ENCODE measurements at places on chromosomes 1 and 21.
A peak's percentile ranks its signal among the peaks of the same experiment; 100 is the strongest.

DNA sequence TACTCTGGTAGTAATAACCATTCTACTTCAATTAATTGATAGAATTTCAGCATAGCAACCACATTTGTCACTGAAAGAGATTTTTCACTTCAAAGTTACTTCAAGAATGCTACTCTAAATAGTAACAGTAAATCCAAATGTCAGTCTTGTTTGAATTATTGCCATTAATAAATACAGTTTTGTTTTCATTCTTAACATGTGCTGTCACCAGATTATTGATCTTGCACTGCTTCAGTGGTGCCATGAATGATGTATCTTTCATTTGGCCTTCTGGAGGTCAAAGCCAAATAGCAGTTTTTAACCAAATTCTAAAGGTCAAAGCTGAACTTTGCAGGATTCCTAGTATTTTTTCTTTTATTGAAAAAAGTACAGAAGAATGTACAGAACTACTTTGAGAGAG lies 199.5 kb downstream of the PATJ start:
- no peak for DNase-seq

DNA sequence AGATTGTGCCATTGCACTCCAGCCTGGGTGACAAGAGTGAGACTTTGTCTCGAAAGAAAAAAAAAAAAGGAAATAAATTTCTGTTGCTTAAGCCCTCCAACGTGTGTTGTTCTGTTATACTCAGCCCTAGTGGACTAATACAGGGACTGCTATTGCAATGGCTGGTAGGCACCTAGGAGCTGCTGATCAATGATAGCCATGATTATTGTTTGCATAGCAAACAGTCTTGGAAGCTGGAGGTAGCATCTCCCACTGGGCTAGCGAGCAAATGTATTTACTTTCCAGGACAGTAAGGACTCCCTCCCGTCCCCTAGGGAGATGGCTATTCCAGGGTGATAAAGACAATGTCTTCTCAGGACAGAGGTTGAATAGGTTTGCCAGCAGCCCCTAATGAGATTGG lies 13.5 kb upstream of the TNFRSF8 start:
- DNase-seq = no peak

DNA sequence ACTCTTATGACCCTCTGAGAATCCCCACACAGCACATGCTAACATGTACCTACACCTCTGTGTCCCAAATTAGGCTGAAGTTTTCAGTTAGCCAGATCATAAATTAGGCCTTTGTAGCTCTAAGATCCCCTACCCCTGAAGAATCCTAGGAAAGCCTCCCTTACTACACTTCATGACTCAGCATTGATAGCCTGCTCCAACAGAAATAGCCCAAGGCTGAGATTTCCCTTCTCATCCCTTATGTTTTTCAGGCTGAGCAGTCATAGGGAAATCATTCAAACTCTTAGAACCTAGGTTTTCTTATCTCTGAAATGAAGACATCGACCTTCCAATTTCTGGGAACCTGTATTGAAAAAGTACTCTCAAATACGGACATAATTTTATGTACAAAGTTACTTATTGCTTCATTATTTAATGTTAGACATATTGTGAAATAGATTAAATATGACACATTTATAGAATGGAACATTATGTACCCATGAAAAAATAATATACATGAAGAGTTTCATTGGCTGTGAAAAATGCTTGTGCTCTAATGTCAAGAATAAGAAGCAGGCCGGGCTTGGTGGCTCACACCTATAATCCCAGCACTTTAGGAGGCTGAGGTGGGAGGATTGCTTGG lies 122.4 kb upstream of the UBE2U start:
- peak; percentile 83 for DNase-seq

- DNase-seq = no peak
Measured at GRCh38 chr1:240309769-240310168, 218.1 kb downstream of the FMN2 start.

- DNase-seq = no peak
Measured at GRCh38 chr1:247456914-247457639, 827 bp downstream of the OR2B11 start.

GRCh38 chr1:239805851-239806772 lies 285.6 kb upstream of the FMN2 start:
- DNase-seq = no peak

DNA sequence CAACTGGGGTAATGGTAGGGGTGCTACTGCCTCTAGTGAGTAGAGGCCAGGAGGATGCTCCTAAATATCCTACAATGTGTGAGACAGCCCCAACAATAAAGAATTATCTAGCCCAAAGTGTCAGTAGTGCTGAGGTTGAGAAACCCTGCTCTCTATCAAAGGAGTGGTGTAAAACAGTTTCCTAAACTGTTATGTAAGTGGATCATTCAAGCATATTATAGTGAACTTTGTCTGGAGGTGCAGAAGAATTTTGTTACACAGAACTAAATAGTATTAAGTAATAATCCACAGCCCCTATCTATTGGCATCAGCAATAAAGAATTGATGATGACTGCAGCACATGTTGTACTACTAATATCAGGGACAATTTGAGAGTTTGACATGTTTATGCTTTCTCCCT lies 20.3 kb upstream of the TARS2 start:
- DNase-seq = no peak

- DNase-seq = peak; percentile 56
Measured at GRCh38 chr1:62356257-62356835, 37.1 kb upstream of the KANK4 start.

GRCh38 chr1:197480446-197480845 lies 212.4 kb downstream of the CRB1 start:
- DNase-seq = no peak

- DNase-seq = peak; percentile 96
Measured at GRCh38 chr1:245791410-245792312, 636.9 kb downstream of the KIF26B start.

DNA sequence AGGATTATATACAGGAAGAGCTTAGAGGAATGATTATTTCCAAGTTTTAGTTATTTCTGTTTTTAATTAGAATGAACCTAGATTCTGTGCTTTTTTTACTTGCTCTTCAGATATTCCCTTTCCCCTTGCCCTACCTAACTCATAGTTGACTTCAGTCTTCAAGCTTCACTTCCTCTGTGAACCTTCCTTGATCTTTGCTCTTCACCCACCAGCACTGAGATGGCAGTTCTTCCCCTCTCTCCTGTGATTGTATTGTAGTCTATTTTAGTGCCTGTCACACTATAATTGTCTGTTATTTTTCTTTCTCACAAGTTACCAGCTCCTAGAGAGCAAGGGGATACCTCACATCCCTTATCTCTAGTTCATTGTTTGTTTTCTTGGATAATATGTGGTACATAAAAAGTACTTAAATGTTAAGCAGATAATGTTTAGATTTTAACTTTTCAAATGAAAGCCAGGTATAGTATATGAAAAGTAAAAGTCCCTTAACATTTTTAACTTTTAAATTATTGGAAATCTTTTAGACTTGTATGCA lies 33.2 kb downstream of the KCTD3 start:
- no peak for DNase-seq

- DNase-seq = no peak
Measured at GRCh38 chr1:74570797-74571492, 58.5 kb upstream of the LRRC53 start.

DNA sequence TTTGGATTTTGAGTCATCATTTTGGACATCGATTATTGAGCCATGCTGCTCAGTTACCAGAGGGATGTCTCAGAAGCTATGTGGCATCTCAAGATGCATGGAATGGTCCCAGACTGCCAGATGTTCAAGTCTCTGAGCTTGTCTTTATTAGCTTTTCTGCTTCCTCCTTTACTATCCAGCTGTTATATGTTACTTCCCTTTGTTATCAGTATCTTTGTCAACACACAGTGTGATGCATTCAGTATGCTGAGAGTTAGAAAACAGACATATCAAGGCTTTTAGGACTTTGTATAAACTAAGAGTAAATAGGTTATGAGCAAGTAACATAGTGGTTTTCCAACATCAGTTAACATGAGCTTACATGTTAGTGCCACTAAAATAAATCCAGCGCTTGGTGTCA lies 474.5 kb downstream of the DSCAM start:
- DNase-seq = no peak

DNA sequence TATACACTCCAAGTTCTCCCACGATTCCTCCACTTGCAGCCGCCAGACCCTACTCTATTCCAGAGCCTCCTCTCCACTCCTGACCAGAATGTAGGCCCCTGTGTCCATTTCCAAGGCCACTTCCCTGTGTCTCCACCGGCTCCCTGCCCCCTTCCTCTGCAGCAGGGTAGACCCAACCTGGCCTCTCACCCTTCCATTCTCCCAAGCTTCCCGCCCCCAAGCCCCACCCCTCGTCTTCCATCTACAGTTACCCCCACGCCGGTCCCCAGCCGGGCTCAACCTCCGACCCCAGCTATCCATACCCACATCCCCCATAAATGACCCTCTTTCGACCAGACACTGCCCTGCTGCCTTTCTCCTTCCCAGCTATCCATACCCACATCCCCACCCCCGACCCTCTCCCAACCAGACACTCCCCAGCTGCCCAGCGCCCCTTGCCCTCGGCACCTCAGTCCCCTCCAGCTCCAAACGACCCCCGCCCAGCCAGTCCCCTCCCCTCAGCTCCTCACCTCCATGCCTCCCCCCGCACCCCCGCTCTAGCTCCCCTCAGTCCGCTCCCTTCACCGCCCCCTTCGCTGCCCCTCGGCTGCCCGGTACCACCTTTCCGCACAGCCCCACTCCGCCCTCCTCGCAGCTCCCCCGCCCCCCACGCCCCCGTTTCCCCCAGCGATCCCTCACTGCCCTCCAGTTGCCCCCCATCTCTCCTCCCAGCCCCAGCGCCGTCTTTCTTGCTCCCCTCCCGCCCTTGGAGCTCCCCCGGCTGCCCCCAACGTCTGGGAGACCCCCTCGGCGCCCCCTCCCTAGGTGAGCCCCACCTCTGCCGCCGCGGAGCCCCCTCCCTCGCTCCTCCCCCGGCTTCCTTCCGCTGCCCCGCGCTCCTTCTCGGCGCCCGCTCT lies 670 bp downstream of the RAB3B start:
- no peak for DNase-seq

DNA sequence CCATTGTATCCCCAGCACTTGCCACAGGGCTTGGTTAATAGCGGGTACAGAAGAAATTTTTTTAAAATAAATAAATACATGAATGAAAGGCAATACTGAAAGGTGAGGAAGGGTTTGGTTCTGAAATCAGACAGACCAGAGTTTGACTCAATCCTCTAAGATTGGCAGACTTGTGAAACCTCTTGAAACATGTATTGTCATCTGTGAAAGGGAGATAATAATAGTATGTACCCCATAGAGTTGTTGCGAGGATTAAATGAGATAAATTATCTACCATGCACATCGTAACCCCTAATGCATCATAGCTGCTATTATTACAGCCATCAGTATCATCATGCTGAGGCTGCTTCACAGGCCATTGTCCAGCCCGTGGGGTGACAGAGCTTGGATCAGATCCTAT lies 41.4 kb downstream of the S1PR1 start:
- DNase-seq = no peak

GRCh38 chr1:166789286-166789685 lies 50.0 kb upstream of the POGK start:
- DNase-seq = no peak

GRCh38 chr21:42446531-42446930 lies 42.8 kb downstream of the UBASH3A start:
- no peak for DNase-seq

- DNase-seq = peak; percentile 28
Measured at GRCh38 chr1:116064616-116065015, 46.6 kb upstream of the MAB21L3 start.

DNA sequence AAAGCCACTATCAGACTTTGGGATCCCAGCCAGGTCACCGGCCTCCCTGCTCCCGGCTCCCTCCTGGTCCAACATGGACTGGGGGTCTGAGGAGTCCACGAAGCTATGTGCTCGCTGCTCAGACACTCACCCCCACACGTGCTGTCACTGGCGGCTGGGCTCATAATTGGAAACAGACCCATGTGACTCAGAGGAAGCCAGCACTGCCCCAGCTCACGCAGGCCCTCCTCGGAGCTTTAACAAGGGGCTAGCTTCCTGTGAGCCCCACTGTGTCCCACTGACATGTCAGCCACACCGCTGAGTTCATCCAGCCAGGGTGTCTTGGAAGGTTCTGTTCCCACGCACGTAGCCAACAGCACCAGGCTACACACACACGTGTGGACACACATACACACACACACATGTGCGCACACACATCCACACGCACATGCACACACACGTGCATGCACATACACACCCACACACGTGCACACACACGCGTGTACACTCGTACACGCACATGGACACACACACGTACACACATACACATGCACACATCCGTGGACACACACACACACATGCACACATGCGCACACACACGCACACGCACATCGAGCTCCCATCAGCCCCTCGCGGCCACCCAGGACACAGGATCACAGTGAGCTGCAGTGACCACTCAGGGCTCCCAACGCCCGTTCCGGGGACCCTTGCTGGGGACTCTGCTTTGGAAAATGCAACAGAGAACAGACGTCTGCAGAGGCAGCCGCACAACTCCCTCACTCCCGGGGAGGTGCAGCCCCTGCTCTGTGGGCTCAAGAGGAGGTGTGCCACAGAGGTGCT lies 18.4 kb upstream of the COL6A2 start:
- DNase-seq = no peak

GRCh38 chr1:119611701-119612113 lies 36.4 kb downstream of the ZNF697 start:
- DNase-seq = peak; percentile 20

- DNase-seq = peak; percentile 68
Measured at GRCh38 chr1:97412166-97412565, 508.7 kb downstream of the DPYD start.

DNA sequence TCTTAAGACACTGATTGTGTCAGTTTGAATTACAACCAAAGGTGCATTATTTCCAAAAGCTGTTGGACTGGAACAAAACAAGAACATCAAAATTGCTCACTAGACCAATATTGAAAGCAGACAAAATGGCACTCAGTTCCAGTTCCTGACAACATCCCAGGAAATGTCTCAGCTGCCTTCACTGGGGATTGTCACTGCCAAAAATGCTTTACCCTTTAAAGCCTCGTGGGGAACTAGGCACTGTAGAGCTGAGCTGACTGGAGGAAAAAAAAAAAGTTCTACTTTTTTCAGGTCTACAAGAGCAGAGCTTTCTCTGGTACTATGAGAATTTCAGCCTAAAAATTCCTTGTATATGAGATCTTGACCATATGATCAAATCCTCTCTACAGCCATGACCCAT lies 21.9 kb downstream of the GPR52 start:
- no peak for DNase-seq

- no peak for DNase-seq
Measured at GRCh38 chr1:75392278-75392677, 218.6 kb downstream of the SLC44A5 start.

GRCh38 chr1:56709269-56709880 lies 64.3 kb downstream of the PRKAA2 start:
- peak; percentile 44 for DNase-seq

DNA sequence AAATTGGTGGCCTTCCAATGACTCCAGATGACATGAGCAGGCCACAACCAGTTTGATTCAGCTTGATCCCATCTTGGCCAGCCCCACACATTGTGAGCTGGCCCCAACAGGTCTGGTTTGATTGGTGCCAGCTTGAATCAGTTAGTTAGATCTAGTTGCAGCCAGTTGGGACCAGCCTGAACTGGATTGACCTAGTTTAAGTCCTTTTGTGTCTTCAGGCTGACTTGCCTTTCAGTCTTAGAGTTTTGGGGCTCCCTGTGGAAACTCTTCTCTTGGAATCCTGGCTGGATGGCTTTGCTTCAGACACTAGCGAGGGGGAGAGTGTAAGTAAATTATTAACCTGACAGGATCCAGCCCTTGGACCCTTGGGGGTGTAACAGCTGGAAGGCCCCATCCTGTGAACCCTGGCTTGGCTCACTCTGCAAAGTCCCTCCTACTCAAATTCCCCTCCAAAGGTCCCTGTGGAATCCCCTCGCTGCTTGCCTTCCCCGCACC lies 36.2 kb upstream of the POU3F1 start:
- no peak for DNase-seq

- DNase-seq = peak; percentile 94
Measured at GRCh38 chr1:99457381-99458165, 188.3 kb upstream of the PALMD start.
